ENCODE measurements at places on chromosomes 5 and 9.

DNA sequence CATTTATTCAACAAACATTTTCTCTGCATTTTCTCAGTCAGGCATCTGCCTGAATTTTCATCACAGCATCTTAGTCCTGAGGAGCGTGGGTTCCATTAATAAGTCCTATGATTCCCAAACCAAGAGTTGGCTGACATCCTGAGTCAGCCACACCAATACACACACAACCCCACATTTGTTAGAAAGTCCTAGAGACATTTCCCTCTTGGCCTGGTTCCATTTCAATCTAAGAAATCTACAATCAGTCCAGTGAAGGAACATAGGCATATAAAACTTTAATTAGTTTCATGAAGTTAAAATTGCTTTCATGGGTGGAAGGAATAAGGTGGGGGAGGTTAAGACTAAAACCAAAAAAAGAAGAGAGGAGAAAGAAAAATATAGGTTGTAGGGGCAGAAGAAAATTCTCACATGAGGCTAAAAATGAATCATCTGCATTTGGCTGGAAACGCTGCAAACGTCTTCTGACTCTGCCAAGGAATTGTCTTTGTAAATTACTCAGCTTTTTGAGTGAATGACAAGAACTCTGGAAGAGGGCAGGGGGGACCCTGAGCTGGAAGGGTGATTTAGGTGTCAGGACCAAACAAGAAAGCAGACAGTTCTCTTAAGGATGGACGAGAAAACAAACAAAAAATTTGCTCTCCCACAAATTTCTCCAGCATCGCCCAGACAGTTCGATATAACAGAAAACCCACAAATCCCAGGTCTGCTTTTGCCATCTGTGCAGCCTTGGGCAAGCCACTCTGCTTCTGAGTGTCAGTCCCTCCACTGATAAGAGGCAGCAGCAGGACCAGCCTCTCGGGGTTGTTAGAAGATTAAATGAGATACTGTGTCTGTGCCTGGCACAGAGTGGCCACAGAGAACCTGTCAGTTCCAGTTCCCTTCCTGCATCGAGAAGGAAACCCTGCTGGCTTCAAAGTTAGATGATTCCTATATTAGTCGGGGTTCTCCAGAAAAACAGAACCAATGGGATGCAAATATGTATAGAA, 289.7 kb downstream of the CDK5RAP2 start:
- DNase-seq, result no peak

DNA sequence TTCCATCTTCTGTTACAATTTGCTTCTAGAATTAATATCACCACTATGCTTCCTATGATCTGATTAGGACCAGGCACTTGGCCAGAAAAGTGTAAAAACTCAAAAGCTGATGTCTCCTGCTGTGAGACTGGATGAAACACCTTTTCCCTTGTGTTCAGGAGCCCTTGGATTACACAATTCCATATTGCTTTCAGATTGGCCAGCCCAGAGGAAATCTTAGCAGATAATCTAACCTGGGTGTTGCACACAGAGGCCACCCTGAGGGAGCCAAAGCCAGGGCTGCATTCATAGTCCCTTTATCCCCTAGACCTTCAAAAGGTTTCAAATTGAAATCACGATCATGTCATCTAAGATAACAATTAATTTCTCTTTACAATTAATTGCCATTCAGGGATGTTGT, 94.1 kb upstream of the SELENOP start:
- DNase-seq, result no peak

GRCh38 chr9:1455766-1456165, 405.6 kb downstream of the DMRT2 start:
- no peak for DNase-seq

GRCh38 chr9:135456436-135457104, 23.0 kb upstream of the PPP1R26 start:
- no peak for DNase-seq

- no peak for DNase-seq
Observed at GRCh38 chr9:26426551-26427131, 466.0 kb downstream of the CAAP1 start.

DNA sequence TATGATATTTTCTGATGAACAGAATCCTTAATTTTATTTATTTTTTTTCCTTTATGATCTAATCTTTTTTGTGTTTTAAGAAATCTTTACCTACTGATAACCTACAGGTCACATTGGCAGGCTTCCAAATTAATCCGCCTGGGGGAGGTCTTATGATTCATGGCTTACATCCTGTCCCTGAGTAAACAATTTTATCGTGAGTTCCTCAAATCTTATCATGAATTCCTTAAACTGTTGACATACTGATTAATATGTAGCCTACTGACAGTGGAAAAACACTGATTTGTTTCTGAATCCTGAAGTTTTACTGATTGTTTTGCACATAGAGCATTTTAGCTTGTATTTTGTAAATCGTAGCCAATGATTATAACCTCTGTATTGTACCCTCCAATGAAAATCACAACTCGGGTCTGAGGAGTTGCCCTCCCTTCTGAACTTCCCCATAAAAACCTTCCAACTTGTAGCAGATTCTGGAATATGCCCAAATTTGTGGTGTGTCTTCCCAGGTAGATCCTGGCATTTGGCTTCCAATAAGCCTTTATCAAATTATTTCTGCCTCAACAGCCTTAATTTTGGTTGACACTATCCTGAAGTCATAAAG, 105.6 kb downstream of the VCAN start:
- DNase-seq, result no peak

- DNase-seq, result no peak
Observed at GRCh38 chr9:104107799-104108198, 13.7 kb downstream of the SMC2 start.

GRCh38 chr9:99249619-99250018, 27.5 kb downstream of the SEC61B start:
- DNase-seq, result no peak

GRCh38 chr9:16496908-16497307, 373.6 kb downstream of the BNC2 start:
- DNase-seq, result no peak
